ENCODE measurements at places on chromosomes 16 and 17.

DNA sequence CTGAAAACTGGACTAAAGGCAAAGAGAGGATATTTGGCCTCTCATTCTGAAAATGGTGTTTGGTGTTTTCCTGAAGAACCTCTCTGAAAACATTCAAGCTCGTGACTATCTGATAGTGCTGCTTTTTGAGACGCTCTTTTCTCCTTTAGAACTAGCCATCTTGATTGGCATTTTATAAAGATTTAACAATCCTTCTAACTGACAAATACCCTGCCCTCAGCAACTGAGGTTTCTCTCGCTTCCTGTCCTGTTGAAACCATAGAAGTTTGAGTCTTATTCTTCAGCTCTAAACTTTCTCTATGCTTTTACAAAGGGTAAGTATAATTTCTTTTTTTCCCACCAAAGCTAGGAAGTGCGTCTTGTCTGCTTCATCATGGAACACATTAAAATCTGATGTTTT lies 13.3 kb downstream of the CNEP1R1 start:
- DNase-seq = no peak

GRCh38 chr17:44408786-44409185 lies 19.3 kb upstream of the ITGA2B start:
- DNase-seq = no peak

DNA sequence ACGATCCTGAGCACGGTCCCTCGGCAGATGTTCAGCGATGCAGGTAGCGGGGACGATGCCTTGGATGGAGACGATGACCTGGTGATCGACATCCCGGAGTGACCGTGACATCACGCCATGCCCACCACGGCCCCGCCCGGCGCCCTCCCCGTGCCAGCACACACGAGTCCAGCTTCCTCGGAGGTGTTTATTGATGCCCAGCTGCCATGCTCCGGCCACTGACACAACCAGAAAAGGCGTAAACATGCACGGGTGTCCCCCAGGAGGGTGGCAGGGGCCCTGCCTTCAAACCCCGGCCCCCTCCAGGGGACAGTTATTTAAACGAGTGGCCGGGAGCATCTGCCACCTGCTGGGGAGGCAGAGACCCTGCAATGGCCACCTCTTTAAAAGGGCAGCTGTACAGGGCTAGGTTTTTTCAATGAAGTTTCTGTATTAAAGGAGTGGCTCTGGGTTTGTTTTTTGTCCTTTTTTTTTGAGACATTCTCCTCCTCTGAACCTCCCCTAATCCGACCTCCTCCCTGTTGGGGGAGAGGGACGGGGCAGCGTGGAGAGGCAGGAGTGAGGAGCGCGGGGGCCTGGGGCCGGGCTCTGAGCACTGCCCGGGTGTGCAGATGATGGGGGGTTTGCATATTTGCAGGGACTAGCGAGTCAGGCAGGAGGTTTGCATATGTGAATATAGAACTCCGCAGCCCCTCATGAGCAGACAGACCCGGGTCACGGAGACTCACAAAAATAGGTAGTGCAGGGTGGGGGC lies 5.3 kb downstream of the DOC2A start:
- no peak for DNase-seq

- no peak for DNase-seq
Observed at GRCh38 chr16:57592591-57593003, 35.8 kb upstream of the ADGRG1 start.

DNA sequence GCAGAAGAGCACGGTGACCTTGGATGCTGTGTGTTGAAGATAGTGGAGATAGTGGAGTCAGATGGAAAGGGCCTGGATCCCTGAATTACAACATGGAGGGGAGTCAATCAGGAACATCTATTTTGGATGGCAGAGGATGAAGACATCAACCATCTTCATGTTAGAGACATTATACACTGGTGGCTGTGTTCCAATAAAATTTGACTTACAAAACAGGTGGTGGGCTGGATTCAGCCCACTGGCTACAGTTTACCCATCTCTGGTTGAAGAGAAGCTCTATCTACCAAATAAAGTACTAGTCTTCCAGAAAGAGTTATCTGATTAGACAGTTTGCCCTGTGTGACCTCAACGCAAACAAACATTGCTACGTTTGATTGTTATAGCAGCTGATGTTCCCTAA lies 247.2 kb downstream of the XYLT1 start:
- no peak for DNase-seq

GRCh38 chr16:84220851-84221250 lies 19.0 kb downstream of the KCNG4 start:
- peak; percentile 42 for DNase-seq

DNA sequence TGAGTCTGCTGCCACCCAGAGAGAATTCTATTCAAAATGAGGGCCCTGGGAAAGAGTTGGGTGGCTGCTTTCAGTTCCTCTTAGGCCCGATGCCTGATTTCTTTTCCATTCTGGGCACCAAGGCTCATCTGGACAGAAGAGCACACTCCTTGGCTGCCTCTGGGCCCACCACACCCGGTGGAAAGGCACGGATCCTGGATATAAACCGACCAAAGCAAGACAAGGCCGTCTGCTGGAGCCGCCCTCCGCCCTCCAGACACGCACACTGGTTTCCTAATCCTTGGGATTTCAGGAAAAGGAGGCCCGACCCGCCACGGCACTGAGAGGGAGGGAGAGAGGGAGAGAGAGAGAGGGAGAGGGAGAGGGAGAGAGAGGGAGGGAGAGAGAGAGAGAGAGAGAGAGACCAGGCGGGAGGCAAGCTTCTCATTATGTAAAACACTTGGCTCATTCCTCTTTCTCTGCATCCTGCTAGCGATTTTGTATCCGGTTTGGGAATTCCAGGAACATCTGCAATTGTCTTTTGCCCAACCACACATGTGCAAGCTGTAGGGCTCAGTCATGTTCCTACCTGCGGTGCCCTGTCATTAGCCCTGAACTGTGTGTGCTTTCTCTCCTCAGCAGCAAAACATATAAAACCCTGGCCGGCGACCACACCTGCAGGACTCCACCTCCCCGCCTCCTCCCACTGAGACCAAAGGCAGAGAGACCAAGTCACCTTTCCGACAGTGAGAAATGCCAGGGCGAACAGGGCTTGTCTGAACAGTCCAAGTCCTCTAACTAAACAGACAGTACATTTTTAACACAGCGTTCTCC lies 347.2 kb downstream of the SOX9 start:
- DNase-seq = no peak

DNA sequence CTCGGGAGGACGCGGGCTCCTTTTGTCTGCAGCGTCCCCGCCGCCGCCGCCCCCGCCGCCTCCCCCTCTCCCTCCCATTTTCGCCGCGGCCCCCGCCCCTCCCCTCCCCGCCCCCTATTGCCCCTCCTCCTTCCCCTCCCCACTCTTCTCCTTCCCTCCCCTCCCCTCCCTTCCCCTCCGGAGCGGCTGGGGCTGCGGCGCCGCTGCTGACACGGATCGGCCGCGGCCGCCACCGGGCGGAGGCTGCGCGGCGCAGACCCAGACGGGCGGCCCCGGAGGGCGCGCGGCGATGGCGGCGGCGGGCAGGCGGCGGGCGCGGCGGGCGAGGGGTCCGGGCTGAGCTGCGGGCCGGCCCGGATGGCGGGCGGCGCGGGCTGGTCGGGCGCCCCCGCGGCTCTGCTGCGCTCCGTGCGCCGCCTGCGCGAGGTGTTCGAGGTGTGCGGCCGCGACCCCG lies at the start of gene RAB11FIP4:
RAB11FIP4 (plus strand) TSS at position 180 of the 454 bp plus-strand sequence; CDS start at position 358, 178 bp downstream.
- DNase-seq = no peak

DNA sequence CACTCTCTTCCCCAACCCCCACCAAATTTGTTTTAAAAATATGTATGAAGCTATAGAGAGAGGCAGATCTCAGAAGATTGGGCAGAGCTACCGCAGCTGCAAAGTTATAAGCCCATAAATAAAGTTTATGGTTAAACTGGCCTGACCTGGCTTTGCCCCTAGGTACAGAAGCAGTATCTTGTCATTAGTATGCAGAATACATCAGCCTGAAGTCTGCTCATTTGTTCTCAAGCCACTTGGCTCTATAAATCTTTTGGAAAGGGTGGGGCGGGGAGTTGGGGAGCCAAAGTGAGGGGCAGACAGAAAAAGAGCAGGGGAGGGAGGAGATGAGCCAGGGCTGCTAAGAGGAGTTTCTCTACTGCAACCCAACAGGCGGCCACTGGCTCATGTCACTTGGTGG lies 113.2 kb downstream of the SOX9 start:
- DNase-seq = no peak

DNA sequence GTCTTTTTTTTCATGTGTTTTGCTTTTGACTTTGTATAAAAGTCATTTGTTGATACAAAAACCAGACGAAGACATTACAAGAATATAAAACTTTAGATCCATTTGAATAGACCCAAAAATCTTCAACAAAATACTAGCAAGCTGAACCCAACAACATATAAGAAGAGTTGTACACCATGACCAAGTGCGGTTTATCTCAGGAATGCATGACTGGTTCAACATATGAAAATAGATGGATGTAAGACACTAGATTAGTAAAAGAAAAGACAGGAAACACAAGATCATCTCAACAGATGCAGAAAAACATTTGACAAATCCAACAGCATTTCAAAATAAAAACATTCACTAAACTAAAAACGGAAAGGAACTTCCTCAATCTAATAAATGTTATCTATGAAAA lies 69.0 kb downstream of the TBC1D16 start:
- no peak for DNase-seq

- no peak for DNase-seq
Observed at GRCh38 chr17:50056961-50057330, 1.0 kb downstream of the ITGA3 start.

- DNase-seq = no peak
Observed at GRCh38 chr16:23931199-23931598, 95.4 kb downstream of the PRKCB start.

DNA sequence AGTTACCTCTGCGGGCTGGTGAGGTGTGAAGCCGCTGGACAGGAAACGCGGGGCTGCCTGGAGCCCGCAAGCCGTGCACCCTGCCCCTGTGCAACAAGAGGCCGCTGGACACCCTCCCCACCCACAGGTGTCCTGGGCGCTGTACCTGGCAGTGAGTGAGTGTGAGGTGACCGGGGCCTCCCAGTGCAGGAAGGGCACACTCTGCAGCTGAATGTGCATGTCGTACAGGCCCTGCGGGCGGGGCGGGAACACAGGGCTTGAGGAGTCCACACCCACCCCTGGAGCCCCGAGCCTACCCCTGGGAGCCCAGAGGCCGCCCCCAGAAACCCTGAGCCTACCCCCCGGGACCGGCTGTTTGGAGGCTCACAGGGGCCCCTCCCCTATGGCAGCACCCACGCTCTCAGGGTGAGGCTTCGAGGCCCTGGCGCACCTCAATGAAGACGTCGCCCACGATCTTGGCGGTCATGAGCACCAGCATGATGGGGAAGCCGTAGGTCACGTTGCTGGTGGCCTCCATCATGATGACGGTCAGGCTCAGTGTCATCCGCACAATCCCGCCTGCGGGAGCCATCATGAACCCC lies 4.3 kb upstream of the CCDC154 start:
- no peak for DNase-seq

DNA sequence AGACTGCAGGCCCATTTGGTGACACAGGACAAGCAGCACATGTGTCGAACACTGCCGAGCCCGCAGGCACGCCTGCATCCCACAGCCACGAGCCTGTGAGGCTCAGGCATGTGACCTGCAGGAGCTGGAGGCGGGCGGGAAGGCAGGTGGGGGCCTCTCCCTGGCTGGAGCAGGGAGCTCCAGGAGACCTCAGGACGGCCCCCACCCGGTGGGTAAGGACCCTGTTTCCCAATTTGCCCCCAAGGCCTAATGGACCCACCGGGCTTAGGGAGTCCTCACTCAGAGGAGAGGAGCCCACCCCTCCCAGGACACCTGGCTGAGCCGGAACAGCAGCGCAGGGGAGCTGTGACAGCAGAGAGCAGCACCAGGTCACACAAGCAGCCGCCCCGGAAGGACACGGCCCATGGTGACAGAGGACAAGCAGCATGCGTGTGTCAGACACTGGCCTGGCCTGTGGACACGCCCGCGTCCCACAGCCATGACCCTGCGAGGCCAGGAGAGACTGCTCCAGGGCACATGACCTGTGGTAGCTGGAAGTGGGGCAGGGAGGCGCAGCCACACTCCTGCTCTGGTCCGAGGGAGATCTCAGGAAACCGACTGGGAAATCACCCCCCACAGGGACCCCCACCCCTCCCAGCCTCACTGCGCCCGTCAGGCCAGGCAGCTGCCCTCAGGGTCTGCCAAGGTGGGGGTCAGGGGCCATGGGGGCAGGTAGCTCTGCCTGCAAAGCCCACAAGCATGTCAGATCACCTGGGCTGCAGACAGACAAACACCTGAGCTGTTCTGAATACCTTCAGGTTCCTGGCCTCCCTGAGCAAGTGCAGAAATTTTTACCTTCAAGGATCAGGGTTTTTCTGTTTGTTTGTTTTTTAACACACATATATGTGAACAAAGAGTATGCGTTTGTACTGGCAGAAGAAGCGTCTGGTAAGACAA lies 2.4 kb downstream of the SPSB3 start:
- no peak for DNase-seq

- DNase-seq = peak; percentile 94
Observed at GRCh38 chr17:19386051-19386929, 700 bp downstream of the MFAP4 start.

- DNase-seq = no peak
Observed at GRCh38 chr17:7017827-7018200, 5.0 kb upstream of the BCL6B start.

GRCh38 chr17:61179380-61179806 lies 220.2 kb upstream of the TBX2 start:
- DNase-seq = no peak

- no peak for DNase-seq
Observed at GRCh38 chr17:80937462-80938381, 53.9 kb upstream of the CHMP6 start.

DNA sequence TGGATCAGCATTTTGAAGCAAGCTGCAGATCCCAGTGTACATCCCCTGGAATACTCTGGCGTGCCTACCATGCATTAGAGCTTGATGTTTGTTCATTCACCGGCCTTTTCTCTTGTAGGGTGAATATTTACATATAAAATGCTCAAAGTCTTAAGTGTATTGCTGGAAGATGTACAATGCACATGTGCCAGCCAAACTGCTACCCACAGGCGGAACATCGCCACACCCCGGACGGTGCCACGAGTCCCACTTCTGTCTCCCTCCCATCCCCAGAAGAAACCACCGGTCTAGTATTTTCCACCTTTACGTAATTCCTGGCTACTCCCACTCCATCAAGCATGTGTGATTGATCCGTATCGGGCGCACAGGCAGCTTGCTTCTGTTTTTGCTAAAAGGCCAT lies 4.1 kb downstream of the SLC38A8 start:
- no peak for DNase-seq

- no peak for DNase-seq
Observed at GRCh38 chr17:78600181-78600721, 23.1 kb upstream of the DNAH17 start.

GRCh38 chr16:49596648-49597291 lies 223.2 kb downstream of the C16orf78 start:
- no peak for DNase-seq

GRCh38 chr17:40895106-40895730 lies 10.2 kb upstream of the KRT20 start:
- no peak for DNase-seq

All from H54 (cell line).